Brain pericyte (primary cell): ENCODE measurements at places on chromosomes 1 and 21.

DNA sequence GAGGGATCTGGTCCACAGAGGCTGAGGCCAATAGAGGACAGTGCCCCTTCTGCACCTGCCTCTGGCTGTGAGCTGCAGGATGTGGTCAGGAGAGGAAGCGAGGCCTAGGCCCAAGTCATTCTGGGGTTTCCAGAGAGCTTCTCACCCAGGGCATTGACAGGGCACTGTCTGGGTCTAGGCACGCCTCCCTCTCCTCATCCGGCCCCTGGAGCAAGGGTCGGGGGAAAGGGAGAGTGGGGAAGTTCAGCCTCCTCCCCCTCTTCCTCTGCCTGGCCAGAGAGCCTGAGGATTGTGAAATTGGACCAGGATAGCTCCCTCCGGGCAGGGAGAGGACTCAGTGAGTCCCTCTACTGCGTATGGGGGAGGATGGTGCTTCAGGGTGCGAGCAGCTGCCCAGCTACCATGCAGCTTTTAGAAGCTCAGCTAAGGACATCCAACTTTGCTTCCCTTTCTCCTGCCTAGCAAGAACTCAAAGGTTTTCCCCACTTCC is 6.3 kb upstream of the INAVA start:
- no peak for DNase-seq

- DNase-seq, result no peak
Observed at GRCh38 chr1:228477263-228477662, 9.9 kb upstream of the RNF187 start.

DNA sequence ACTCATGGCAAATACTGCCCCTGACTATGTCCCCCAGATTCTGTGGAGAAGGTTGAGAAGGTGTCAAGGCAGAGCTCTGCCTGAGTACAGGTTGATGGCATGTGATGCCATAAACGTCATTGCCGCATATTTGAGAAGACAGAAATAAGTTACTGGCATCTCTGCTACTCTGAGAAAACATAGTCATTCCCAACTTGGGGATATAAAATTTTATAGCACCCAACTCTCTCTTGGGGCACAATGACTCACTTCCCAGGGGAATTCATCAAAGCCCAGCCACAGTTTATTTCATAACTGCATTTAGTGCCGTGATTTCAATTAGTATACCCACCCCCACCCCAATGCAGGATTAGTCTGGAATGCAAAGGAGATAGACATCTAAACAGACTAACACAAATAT is 101.9 kb upstream of the TNR start:
- DNase-seq, result no peak

GRCh38 chr21:31905503-31906451 is 33.0 kb downstream of the HUNK start:
- DNase-seq, result no peak

DNA sequence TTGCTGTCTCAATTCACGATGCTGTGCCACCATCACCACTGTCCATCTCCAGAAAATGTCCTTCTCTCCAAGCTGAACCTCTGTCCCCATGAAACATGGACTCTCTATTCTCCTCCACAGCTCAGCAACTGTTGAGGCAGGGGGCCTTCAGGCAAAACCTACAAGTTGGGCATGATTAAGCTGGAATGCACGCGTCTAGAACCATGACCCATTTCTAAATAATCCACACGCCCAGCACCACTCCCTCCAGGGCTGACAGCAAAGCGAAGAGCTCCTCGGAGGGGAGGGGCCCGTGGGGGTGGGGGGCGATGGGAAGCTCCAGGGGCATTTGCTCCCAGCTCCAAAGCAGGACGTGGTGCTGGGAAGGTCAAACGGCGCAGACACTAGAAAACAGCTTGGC is 3.3 kb upstream of the HES5 start:
- DNase-seq, result no peak

DNA sequence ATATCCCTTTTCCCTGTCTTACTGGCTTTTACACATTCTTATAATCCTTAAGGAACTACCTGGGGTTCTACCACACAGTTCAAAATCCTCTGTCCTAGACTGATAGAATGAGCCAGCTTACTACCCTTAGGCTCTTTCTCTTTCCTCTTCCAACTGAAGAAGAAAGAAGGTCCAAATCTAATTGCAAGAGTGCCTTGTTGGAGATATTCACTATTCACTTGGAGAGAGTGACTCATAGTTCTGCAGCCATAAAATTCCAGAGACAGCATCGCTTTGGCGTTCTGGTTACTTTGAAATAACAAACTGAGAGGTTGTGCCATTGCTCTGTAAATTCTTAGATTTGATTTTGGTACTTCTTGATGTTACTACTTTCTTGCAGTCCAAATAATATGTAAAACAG is 4.2 kb downstream of the CADM3 start:
- no peak for DNase-seq

DNA sequence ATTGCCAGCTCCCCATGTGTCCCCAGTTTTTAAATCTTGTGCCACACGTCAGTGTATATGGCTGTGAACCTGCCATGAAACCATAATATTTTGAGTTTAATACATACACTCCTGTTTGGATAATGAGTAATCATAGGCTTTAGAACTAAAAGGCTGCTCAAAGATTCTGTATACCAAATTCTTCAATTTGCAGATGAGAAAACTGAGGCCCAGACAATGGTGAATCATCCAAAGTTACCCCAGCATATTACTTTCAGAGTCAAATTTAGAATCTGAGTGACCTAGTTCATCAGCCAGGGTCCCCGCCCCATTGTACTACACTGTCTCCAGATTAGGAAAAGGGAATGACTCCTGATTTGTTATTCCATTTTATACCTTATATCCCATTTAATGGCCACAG is 224.6 kb downstream of the FGGY start:
- no peak for DNase-seq

DNA sequence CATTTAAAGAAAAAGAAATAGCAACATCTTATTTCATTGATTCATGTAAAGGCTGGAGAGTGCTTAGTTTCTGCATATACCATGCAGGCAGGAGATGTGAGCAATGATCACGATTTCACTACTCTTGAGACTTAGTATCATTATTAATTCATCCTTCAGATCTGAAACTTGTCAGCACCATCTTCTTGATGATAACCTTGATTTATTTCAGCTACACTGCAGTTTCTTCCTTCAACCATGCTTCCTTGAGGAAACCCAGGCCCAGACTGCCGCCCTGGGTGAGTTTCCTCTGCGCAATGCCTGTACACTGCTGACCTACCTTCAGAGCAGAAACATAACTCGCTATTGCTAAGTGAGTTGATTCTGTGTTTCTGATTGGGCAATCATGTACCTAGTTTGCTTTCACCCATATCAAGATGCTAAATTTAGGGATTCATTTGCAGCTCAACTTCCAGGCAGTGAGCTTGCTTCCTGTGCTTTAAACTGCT is 13.5 kb upstream of the BCL10 start:
- DNase-seq, result no peak

DNA sequence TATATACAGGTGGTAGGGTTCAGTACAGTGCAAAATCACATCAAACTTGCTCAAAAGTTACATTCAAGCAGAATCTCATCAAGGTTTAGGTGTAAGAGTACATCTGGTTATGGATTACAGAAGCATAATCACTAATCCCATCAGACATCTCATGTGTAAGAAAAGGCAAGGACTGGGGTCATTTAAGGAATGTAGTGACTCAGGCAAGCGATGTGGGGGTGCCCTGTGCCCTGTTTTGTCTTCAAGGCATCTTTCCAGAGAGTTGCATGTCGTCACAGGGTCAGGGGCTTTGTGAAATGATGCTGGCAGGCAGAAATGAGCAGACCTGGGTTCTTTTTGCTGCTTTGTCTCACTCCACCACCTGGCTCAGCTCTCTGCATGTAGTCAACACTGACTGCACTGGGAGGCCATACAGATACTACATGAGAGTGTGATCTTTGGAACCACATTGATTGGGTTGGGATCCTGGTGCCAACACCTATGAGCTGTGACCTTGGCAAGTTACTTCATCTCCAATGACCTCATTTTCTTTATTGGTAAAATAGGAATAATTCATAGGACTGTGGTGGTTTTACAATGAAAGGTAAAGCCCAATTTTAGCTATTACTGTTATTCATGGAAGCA is 8.2 kb upstream of the HHIPL2 start:
- no peak for DNase-seq

DNA sequence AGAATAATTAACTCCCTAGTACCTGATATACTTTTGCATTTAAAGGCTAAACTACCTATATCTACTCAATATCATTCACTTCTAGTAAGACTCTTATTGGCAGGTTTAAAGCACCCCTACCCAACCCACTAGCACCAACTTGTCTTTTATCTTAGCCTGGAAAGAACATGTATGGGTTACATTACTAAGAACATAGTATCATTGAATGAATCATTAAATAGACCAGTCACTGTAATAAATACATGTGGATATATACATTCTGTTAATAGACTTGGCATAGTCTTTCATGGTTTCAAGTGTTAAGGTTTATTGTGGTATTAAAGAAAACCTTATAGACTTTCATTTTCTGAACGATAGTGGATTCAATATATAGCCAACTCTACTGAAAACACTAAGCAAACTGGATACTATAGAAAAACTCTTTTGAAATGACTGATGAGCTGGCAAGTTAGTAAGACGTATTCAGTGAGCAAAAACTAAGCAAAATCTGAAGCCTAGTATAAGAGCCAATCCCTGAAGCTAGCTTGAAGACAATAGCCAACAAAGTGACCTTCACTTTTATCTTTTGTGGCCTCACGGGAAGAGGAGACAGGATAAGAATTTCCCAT is 10.3 kb downstream of the HIVEP3 start:
- no peak for DNase-seq

DNA sequence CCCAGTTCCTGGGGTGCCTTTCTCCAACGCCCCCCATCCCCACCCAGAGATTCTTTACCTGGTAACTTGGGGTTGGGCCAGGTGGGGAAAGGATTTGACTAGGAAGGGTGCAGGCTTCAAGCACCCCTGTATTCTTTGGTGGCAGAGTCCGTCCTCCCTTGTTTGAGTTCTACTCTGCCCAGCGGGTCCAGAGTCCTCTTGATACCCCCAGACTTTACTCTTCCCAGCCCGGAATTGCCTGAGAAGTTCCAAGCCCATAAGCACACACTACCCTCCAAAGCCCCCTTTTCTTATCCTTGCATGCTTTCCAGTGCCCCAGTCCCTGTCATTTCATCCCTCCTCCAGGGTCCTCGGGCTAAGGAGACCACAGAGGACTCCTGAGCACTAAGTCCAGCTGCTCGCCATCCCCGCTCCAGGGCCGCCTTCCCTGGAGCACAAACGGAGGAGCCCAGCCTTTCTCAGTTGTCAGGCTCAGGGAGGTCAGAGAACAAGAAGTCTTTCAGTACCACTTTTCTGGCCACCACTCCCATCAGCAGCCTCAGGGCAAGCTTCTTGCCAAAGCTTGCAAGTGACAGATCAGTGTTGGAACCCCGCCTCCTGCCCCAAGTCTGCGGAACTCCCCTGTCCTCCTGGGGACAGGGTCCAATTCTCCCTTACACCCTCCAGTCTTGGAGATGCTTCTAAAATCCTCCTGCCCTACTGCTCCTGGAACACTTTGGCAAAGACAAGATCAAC is 12.2 kb downstream of the SLC45A3 start:
- no peak for DNase-seq
